ENCODE measurements at places on chromosomes 13 and 19.

GRCh38 chr19:3983936-3984583, 1.2 kb downstream of the EEF2 start:
- no peak for DNase-seq

DNA sequence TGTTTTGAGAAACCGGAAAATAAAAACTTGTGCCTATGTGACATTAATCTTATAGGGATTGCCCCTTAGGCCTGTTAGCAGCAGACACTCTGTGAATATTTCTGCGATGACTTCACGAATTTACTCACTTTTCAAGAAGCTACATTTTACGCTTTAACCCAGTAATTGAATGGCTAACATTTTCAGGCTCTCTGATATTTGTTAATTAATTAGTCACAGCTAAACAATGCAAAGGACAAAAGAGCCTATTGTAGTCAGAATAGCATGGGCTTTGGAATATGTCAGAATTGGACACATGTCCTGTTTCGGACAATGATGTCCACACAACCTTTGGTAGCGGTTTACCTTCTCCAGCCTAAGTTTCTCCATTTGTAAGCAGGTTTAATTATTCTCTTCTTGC, 506.6 kb downstream of the EFNB2 start:
- no peak for DNase-seq

DNA sequence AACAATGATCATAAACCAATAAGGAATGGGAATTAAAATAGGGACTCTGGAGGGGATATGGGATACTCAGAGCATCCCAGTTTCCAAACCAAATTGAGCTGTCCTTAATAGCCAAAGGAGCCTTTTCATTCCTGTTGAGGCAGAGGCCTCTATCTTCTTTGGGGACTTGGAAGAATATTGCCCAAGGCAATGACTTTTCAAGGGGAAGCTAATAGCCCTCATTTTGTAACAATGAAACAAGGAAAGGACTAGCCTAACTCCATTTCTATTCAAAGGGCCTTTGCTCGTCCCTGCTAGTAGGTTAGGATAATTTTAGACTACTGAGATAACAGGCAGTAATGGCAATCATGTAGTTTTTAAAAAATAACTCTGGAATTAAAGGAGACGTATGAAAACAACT, 789.8 kb upstream of the SLITRK5 start:
- no peak for DNase-seq

GRCh38 chr19:31639306-31639705, 290.1 kb upstream of the TSHZ3 start:
- no peak for DNase-seq

DNA sequence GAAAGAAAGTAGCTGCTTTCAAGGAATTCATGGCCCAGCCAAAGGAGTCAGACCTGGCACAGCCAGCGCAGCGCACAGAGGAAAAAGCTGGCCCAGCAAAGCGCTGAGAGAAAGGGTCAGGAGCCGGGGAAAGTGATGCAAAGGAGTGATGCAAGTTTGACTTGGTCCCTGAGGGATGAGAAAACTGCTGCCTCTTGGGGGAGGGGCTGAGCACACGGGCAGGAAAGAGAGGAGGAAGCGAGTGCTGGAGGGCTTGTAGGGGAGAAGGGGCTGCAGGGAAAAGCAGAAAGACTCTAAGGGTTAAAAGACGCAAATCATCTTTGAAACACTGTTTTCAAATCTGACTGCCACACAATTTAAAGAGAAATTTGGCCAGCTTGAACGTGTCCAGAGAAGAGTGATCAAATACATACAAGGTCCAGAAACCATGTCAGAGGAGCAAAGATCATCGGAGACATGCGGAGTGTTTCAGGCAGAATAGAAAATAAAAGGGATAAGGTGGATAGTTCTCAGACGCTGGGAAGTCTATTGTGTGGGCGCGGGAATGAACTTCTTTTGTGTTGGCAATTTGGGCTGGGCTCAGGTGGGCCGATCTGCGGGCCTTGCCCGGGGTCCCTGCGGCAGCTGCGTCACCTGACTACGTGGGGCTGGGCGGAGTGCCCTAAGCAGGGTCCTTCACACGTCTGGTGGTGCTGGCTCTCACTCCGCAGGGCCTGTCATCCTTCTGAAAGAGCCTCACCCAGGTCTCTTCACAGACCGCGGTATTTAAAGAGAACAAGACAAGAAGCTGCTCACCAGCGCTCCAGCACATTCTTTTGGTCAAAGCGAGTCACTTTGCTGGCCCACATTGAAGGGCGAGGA, 18.1 kb downstream of the N4BP2L1 start:
- DNase-seq = no peak

GRCh38 chr13:37274569-37275497, 169.4 kb upstream of the CSNK1A1L start:
- no peak for DNase-seq

GRCh38 chr13:102586615-102587014, 10.2 kb upstream of the TPP2 start:
- DNase-seq = no peak

DNA sequence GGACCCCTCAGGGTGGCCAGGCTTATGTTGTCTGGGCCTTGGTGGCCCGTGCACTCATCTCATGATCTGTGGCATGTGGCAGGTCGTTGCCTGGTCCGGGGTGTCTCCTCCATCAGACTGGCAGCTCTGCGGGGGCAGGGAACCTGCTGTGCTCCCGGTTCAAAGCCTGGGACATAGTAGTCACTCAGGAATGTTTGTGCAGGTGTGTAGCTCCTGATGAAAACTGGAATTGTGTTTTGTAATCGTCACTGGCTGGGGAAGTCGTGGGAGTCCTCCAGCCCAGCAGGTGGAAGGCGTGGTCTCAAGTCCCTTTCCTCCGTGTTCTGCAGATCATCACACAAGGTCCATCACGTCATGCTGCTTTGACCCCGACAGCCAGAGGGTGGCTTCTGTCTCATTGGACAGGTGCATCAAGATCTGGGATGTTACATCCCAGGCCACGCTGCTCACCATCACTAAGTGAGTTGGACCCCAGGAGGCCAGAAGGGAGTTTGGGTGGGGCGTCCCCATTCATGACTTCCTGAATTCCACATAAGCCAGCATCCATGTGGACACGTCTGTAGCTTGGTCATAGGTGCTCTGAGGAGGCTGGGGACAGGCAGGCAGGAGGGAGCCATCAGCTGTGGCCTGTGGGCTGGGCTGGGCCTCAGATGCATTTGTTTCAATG, 19.1 kb downstream of the WDR88 start:
- no peak for DNase-seq

DNA sequence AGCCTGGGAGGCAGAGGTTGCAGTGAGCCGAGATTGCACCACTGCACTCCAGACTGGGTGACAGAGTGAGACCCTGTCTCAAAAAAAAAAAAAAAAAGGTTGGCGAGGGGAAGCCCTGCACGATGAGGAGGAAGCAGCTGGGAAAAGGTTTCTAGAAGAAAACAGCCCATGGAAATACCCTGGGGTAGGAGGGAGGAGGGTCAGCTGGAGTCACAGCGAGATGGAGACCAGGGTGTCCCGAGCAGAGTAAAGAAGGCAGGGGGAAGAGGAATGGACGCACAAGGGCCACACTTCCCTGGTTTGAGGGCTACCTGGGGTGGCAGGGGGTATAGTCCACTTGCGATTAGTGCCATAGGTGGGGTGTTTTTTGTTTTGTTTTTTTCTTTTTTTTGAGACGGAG, 6.4 kb downstream of the KANK3 start:
- DNase-seq = no peak

DNA sequence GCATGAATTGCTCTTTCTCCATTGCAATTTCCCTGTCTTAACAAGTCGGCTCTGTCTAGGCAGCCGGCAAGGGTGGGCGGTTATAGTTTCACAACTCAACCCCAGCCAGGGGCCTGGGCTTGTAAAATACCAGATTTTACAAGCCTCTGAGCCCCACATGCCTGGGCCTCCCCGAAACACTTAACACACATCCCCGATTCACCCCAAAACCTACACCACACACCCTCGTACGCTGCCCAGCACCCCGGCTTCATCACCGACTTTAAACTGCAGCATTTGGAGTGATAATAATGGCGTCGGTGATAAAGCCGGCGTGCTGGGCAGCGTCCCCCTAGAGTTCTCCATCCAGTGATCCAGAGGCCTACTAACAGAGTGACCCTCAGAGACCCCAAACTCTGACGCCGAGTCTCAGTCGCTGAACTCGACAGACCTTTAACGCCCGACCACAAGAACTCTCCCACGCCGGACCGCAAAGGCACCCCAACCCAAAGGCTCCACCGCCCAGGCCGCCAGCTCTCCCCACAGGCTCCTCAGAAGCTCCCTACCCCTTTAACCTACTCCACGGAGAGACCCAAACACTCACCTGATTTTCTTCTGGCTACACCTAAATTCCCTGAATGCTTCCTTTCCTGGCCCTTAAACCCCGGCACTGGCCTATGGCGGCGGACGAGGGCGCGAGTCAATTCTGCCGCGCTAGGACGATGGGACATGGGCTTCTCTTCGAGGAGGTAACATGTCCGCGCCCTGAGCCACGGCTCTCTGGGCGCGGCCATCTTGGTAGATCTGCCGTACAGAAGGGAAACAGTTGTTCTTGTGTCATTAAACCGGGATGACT, at the start of gene ZNF649:
Gene ZNF649 (minus strand): TSS at position 687 of the 835 bp plus-strand sequence. CDS start 4,910 bp downstream, outside the sequence.
- DNase-seq = peak; percentile 31

GRCh38 chr13:112113348-112113747, 46.4 kb downstream of the SOX1 start:
- DNase-seq = no peak

- no peak for DNase-seq
These were observed 70.4 kb downstream of the SIPA1L3 start for GRCh38 chr19:37977391-37977790.

DNA sequence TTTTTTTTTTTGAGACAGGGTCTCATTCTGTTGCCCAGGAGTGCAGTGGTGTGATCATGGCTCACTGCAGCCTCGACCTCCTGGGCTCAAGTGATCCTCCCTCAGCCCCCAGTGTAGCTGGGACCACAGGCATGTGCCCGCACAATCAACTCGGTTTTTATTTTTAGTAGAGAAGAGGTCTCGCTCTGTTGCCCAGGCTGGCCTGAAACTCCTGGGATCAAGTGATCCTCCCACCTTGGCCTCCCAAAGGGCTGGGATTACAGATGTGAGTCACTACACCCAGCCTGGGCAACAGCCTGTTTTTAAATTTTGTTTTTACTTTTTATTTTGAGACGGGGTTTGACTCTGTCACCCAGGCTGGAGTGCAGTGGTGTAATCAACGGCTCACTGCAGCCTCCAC, 2.3 kb upstream of the KDM4B start:
- DNase-seq = no peak

DNA sequence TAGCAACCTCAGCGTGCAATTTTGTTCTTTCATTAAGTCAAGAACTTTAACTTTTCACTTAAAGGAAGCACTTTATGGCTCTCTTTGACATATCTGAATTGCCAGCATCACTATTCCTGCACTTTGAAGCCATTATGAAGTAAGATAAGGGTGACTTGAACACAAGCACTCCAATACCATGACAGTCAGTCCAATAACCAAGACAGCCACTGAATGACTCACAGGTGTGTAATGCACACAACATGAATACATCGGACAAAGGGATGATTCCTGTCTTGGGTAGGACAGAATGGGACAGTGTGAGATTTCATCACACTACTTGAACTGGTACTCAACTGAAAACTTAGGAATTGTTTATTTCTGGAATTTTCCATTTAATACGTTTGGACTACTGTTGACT, 233.7 kb upstream of the IPO5 start:
- DNase-seq = no peak

DNA sequence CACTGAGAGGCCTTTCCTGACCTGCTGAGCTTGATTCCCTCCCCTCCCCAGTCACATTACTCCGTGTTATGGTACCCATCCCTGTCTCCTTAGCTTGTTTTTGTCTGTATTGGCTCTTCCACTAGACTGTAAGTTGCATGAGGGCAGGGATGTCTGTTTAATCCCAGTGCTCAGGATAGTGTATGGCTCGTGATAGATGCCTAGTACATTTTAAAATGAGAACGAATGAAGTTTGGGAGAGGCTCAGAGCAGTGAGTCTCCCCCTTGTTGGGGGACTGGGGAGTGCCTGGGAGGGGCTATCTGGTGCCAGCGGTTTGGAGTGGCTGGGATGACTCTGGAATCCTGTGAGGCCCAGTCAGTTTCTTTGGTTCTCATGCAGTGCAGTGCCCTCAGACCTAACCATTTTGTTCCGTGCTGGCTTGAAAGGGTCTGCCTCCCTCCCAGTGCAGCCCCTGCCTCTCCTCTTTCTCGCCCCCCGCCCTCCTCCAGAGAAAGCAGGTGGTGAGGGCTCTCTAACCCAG, 35.5 kb downstream of the ACTN4 start:
- DNase-seq = no peak

- DNase-seq = no peak
These were observed 16.1 kb upstream of the LPAR6 start for GRCh38 chr13:48429036-48429435.

DNA sequence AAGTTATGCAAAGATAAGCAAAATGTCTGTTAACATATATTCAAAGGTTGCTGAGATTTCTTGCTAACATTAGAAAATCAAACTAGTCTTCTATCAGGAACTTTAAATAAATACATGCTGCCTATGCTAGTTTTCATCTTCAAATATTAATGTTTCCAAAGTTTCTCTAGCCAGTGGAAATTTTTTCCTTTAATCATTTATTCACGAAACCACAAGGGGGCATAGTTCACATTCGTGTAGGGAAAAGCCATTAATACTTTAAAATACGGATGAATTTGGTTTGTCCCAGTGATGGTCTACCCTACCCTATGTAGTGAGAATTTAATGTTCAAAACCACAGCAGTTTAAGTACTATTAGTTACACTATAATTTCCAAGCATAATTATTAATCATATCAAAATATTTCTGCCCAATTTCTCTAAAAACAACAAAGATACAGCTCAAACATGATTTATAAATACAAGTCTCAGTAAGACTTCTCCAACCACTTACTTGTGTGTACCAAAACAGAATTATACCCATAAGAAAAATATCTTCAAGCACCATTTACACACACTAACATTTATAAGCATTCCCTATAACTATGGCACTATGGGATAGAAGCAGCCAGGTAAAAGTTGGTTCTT, 16.2 kb downstream of the NUFIP1 start:
- no peak for DNase-seq

DNA sequence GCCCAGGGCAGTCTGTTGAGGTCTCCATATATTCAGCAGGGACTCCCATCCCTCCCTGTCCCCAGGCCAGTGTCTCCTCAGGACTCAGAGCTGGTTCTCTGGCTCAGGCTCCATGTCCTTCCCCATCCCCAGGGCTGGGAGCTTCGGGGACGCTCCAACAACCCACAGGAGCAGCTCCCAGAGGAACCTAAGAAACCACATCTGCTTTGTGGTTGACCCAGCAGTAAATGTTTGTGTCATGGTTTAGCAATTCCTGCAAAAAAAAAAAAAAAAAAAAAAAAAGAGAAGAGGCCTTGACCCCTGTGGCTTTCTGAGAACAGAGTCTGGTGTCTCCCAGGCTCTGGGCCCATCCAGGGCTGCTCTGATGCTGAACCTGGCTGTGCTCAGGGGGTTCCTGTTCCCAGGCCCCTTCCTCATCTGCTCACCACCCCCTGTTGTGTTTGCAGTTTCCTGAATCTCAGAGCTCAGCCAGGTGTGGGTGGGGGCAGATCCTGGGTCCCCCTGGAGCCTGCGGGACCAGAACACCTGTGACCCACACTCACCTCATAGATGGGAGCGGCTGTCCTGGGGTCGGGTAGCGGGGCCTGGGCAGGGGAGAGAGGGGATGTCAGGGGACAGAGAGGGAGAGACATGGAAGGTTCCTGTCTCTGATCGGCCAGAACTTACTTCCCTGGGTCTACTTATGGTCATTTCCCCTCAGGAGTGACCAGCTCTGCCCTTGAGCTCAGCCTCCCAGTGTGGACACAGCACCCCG, 25.2 kb upstream of the CEACAM1 start:
- peak; percentile 24 for DNase-seq

GRCh38 chr13:35356572-35356971, 119.9 kb downstream of the MAB21L1 start:
- no peak for DNase-seq

All from AG04449 (cell line).